ENCODE measurements at places on chromosomes 5 and 9.
A peak's percentile ranks its signal among the peaks of the same experiment; 100 is the strongest.

GRCh38 chr5:131355971-131356528 lies 92.2 kb downstream of the CDC42SE2 start:
- DNase-seq, result no peak

GRCh38 chr9:35609001-35609819 lies 4.1 kb downstream of the TESK1 start:
- DNase-seq, result no peak

GRCh38 chr5:124260921-124261515 lies 485.4 kb downstream of the ZNF608 start:
- no peak for DNase-seq

GRCh38 chr5:69416180-69416579 lies 1.3 kb downstream of the MARVELD2 start:
- no peak for DNase-seq

GRCh38 chr5:172266071-172266675 lies 17.4 kb downstream of the UBTD2 start:
- no peak for DNase-seq

DNA sequence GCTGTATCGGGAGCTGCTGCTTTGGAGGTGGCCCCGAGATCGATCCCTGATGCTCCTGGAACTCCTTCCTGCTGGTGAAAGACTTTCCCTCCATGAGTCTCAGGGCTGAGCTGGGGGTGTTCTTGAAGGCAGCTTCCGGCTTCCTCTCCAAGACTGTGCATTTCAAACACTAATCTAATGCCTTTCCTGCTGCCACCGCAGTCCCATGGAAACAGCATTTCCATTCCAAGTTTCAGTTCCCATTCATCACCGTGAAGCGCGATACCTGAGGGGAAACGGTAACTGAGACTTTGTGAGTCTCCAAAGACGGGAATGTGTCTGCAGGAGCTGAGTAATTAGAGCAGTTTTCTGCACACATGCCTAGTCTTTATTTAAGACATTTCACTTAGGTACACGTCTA lies 230.1 kb downstream of the PAX5 start:
- no peak for DNase-seq

GRCh38 chr5:151799407-151799806 lies 27.7 kb downstream of the G3BP1 start:
- DNase-seq, result no peak

- DNase-seq, result no peak
Measured at GRCh38 chr5:126865299-126865698, 88.4 kb downstream of the LMNB1 start.

DNA sequence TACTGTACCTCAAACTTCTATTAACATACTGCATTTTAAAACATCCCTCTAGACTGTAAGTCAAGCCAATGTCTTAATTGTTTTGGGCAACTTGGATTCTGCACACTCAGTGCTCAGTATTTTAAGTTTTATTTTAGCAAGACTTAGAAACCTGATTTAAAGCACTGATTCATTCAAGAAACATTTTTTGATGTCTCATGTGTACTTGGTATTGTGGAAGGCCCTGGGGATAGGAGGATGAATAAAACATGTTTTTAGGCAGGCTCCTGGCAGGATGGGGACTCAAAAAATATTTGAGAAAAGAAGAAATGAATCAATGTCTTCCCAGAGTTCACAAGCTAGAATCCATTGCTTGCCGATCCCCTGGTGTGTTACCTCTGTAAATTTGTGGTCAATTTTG lies 334.0 kb upstream of the PUM3 start:
- no peak for DNase-seq

GRCh38 chr9:89606049-89606623 lies 1.3 kb downstream of the GADD45G start:
- peak; percentile 73 for DNase-seq

GRCh38 chr9:128175102-128175563 lies 15.1 kb downstream of the BBLN start:
- DNase-seq, result no peak

DNA sequence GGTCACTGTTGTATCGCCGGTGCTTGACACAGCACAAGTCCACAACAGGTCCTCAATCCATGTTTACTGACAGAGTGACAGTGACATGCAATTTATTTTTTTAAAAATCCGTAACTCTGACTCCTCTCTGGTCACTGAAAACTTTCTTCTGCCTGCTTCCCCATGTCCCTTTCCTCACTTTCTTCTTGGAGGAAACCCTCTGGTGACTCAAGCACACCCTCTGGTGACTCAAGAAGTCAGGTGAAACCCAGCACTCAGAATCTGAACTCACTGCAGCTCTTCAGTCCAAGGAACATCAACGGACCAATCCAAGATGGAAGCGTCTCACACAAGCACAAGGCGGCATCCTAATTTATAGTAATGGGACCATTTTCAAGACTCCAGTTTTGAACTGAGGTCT lies 245.9 kb downstream of the FSTL4 start:
- peak; percentile 1 for DNase-seq

DNA sequence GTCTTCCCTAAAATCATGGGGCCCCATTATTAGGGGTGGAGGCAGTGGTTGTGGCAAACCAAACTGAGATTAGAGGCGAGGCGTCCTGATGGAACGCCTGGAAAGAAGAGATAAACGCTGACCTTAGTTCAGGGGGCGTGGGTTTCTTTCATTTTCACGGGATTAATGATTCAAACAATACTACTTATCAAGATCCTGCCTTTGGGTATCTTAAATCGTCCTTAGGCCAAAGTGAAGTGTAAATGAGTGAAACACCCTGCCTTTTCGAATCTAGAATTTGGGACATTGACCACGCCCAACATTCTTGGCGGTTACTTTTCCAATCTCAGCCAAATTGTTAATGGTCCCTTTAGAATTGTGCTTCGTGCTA lies 1.0 kb upstream of the UBTD2 start:
- no peak for DNase-seq

DNA sequence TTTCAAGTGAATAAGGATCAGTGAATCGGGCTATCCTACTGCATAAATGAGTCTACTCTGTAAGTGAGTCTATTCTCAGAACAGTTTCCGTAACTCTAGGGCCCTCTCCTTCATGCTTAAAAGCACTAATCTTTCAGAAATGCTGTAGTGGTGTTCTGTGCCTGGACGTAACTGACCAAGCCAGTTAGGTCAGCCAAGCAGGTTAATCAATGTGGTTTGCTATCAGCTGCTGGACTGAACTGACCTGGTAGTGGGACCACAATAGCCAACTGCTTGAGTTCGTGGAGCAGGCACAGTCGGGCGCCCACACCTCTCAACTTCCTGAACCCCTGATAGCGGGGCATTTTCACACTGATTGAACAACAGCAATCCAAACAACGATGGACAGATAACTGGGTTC lies 6.8 kb downstream of the SLC1A3 start:
- DNase-seq, result no peak

DNA sequence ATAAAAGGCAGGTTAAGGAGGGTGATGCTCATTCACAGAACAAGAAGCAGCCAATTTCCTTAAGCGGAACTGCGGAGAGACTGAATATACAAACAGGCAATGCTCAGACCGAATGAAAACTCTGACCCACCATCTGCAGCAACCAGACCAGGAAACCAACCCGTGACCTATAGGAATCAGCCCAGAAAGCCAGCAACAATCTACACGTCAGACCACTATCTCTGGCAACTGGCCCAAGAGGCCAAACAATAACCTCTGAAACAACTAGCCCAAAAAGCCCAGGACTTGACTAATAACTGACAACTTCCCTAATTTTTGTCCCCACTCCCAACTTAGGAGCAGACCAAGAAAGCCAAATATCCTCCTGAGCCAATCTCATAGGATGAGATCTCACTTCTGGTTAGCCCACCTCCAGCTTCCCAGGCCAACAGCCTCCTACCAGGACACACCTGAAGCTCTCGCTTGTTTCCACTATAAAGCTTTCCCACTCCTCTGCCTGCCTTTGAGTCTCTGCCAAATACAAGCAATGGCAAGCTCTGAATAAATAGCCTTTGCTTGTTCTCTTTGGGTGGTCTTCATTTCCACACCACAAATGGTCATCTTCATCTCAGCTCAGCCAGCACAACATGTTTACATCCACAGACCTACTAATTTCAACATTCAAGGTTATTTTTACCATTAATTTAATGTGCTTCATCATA lies 168.5 kb downstream of the HSD17B3 start:
- no peak for DNase-seq

GRCh38 chr9:73104342-73104741 lies 47.3 kb upstream of the ANXA1 start:
- no peak for DNase-seq

GRCh38 chr9:110997847-110998246 lies 40.4 kb downstream of the LPAR1 start:
- DNase-seq, result no peak

- no peak for DNase-seq
Measured at GRCh38 chr9:13330396-13331004, 51.0 kb upstream of the MPDZ start.

- no peak for DNase-seq
Measured at GRCh38 chr5:112349371-112349770, 69.7 kb downstream of the EPB41L4A start.

- DNase-seq, result no peak
Measured at GRCh38 chr5:125564317-125564975, 818.0 kb upstream of the ZNF608 start.

GRCh38 chr9:15369238-15369637 lies 53.4 kb upstream of the SNAPC3 start:
- no peak for DNase-seq

- DNase-seq, result no peak
Measured at GRCh38 chr9:30977965-30978364, 1406.5 kb upstream of the ACO1 start.

DNA sequence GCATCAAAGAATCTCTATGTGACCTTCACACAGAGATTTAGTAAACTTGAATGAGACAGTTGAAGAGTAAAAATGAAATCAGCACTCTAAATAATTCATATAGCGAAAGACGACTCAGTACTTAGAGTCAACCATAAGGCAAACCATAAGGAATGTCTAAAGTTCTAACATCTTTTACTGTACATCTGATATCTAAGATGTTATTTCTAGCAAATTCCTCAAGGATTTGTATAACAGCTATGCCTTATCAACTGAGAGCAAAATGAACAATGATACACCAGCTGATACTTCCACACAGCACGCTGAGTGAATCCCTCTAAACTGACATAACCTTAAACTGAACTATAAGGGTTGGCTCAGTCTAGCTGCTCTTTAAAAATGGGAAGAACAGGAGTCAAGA lies 760.3 kb downstream of the EFNA5 start:
- DNase-seq, result no peak

DNA sequence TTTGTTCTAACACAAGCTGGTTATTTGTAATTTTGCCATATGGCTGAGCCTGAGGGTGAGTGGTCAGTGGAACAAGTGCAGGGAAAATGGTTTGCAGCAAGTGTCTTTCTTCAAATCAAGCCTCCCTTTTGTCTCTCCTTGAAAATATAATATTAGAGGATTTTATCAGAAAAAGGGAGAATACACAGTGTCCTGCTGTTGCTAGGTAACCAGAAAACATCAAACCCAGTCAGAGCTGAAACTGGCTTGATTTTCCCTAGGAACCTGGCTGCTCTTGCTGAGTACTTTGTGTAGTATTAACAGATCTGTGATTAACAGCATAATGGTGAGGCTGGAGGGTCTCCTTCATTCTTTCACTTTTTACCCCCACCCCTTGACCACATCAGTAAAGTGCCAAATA lies 314.0 kb downstream of the ARHGEF28 start:
- DNase-seq, result no peak

DNA sequence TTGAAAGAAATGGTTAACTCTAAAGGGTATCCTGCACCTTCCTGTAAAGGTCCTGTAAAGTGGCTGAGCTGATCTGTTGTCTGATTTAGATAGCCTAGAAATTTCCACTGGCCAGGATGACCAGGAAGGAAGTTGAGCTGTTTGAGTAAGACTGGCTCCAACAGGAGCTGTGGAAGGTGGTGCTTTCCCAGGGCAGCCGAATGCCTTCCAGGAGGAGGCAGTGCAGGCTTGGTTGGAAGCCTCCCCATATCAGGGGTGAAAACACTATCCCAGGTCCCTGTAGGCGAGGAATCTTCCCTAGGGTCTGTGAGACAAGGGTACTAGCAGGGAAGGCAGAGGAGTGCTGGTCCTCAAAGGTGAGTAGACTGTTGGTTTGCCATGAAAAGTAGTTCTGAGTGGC lies 98.4 kb downstream of the LIX1 start:
- peak; percentile 66 for DNase-seq

DNA sequence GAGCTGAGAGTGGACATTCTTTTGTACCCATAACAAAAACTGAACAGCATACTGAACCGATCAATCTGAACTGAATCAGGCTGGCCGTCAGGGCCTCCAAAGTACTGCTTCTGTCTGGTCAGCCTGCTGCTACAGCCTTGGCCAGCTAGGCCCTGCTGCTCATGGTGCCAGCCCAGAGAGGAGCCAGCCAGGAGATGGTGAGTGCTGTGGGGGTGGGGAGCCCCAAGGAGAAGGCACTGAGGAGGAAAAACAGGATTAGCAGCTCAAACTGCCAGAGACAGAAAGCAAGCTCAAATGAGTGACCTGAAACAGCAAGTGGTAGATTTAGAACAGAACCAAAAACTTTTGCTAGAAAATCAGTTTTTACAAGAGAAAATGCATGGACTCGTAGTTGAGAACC lies 23.9 kb downstream of the SRP19 start:
- DNase-seq, result no peak

GRCh38 chr5:150499437-150499956 lies 8.4 kb upstream of the NDST1 start:
- no peak for DNase-seq

DNA sequence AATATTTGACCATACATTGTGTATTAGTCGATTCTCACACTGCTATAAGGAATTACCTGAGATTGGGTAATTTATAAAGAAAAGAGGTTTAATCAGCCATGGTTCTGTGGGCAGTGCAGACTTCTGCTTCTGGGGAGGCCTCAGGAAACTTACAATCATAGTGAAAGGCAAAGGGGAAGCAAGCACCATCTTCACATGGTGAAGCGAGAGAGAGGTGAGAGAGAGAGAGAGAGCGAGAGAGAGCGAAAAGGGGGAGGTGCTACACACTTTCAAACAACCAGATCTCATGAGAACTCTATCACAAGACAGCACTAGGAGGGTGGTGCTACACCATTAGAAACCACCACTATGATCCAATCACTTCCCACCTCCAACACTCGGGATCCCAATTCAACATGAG lies 4.1 kb upstream of the GRAMD2B start:
- no peak for DNase-seq

- no peak for DNase-seq
Measured at GRCh38 chr5:60710362-60710761, 10.4 kb upstream of the DEPDC1B start.
